Thyroid gland (tissue), 4 donors: ENCODE measurements at places on chromosomes 11 and 22. TPM values are rescaled to one million over a fixed set of nuclear protein-coding genes. Genes with fewer than 3 reads are reported as not detected.

TLCD5 gene
- total RNA-seq, result 12.5 TPM

GLYATL2 gene
- not detected for total RNA-seq

THY1 gene
- total RNA-seq, result 14.1 TPM

TRIM6 gene
- 8.9 TPM for total RNA-seq

TUB gene
- 21.9 TPM for total RNA-seq

JAM3 gene
- 15.5 TPM for total RNA-seq

ADM gene
- 8.0 TPM for total RNA-seq

SWAP70 gene
- total RNA-seq, result 46.1 TPM

SAA2 gene
- total RNA-seq, result not detected

SCUBE1 gene
- total RNA-seq, result 3.5 TPM

GALNT18 gene
- 60.7 TPM for total RNA-seq

BTBD18 gene
- not detected for total RNA-seq

DNA sequence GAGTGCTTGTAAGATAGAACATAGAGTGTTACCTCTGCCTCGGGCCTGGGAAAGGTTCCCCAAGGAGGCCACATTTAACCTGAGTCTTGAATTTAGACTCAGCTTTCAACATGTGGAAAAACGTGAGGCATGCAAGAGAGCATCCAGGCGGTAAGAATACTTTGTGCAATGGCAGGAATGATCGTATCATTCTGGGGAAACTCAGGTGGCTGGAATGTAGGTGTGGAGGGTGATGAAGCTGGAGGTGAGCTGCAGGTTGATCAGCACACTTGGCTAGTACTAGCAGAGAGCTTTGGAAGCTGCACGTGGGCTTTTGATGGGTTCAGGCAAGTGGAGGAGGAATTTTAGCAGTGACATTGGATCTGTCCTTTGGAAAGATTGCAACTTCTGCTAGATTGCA, 270.3 kb upstream of the RAG2 start:
- H3K36me3 ChIP-seq, result no peaks in the 10 kb centered on the region
- H3K27me3 ChIP-seq, result no peaks in the 10 kb centered on the region
- H3K4me3 ChIP-seq, result no peak overlapping the region
- DNase-seq, result no peak
- H3K4me1 ChIP-seq, result no peaks in the 10 kb centered on the region

- peaks cover 59% of the 10 kb centered on the region for H3K4me1 ChIP-seq
- peaks cover 4% of the 10 kb centered on the region for H3K36me3 ChIP-seq
- H3K27ac ChIP-seq, result no peak overlapping the region
- H3K27me3 ChIP-seq, result no peaks in the 10 kb centered on the region
- no peak for DNase-seq
Observed at GRCh38 chr22:24160546-24160945, 20.7 kb upstream of the SUSD2 start.

- H3K36me3 ChIP-seq, result no peaks in the 10 kb centered on the region
- no peak overlapping the region for H3K27ac ChIP-seq
- no peaks in the 10 kb centered on the region for H3K27me3 ChIP-seq
- H3K4me1 ChIP-seq, result peaks cover 3% of the 10 kb centered on the region
- no peak overlapping the region for H3K4me3 ChIP-seq
Observed at GRCh38 chr11:99501655-99502054, 480.9 kb downstream of the CNTN5 start.

GRCh38 chr22:49622241-49623105, 205.2 kb downstream of the BRD1 start:
- no peak for DNase-seq
- H3K36me3 ChIP-seq, result no peaks in the 10 kb centered on the region
- H3K27me3 ChIP-seq, result no peaks in the 10 kb centered on the region

- DNase-seq, result no peak
- H3K27ac ChIP-seq, result no peak overlapping the region
- no peak overlapping the region for H3K4me3 ChIP-seq
- H3K36me3 ChIP-seq, result no peaks in the 10 kb centered on the region
Observed at GRCh38 chr11:103947546-103947919, 88.9 kb upstream of the DDI1 start.

GRCh38 chr11:9759519-9760192, 95.8 kb downstream of the SWAP70 start:
- peak; percentile 52 for DNase-seq
- H3K4me1 ChIP-seq, result peaks cover 20% of the 10 kb centered on the region
- no peaks in the 10 kb centered on the region for H3K36me3 ChIP-seq
- H3K4me3 ChIP-seq, result no peak overlapping the region
- peak overlapping the region; percentile 81 for H3K27ac ChIP-seq

GRCh38 chr11:1953489-1954266, 6.5 kb downstream of the MRPL23 start:
- H3K27me3 ChIP-seq, result no peaks in the 10 kb centered on the region
- no peak overlapping the region for H3K4me3 ChIP-seq
- H3K4me1 ChIP-seq, result no peaks in the 10 kb centered on the region
- no peak overlapping the region for H3K27ac ChIP-seq

GRCh38 chr11:36061471-36061870, 117.6 kb downstream of the LDLRAD3 start:
- H3K4me3 ChIP-seq, result no peak overlapping the region
- no peaks in the 10 kb centered on the region for H3K36me3 ChIP-seq
- H3K4me1 ChIP-seq, result no peaks in the 10 kb centered on the region
- H3K27ac ChIP-seq, result no peak overlapping the region
- no peaks in the 10 kb centered on the region for H3K27me3 ChIP-seq
- no peak for DNase-seq

- H3K27me3 ChIP-seq, result no peaks in the 10 kb centered on the region
- no peak overlapping the region for H3K27ac ChIP-seq
- no peaks in the 10 kb centered on the region for H3K4me1 ChIP-seq
- no peaks in the 10 kb centered on the region for H3K36me3 ChIP-seq
- H3K4me3 ChIP-seq, result no peak overlapping the region
Observed at GRCh38 chr11:118295199-118295598, 9.3 kb upstream of the CD3E start.

- H3K27me3 ChIP-seq, result no peaks in the 10 kb centered on the region
- H3K4me3 ChIP-seq, result no peak overlapping the region
- no peak overlapping the region for H3K27ac ChIP-seq
- H3K36me3 ChIP-seq, result peaks cover 38% of the 10 kb centered on the region
- no peak for DNase-seq
Observed at GRCh38 chr22:31329029-31329428, 17.1 kb downstream of the PATZ1 start.

GRCh38 chr22:50701428-50702154, 29.0 kb downstream of the SHANK3 start:
- peaks cover 20% of the 10 kb centered on the region for H3K4me1 ChIP-seq
- H3K4me3 ChIP-seq, result no peak overlapping the region
- H3K27ac ChIP-seq, result no peak overlapping the region

DNA sequence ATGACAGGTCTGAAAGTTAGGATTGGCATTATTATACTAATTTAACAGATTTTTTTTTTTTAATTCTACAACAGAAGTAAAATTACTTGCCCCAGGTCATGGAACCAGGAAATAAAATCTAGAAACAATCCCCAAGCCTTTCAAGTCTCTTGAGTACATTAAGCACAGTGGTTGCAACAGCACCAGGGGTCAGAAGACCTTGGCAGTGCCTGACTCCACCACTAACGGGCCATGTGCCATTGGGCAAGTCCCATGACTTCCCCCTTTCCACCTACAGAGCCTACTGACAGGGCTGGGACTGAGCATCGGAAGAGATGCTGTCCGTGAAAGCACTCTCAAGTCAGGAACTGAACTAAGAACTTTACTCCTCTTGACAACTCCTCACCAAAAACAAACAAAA, 98.6 kb upstream of the AKIP1 start:
- no peak overlapping the region for H3K27ac ChIP-seq
- peak; percentile 31 for DNase-seq
- H3K36me3 ChIP-seq, result no peaks in the 10 kb centered on the region
- H3K27me3 ChIP-seq, result no peaks in the 10 kb centered on the region
- H3K4me3 ChIP-seq, result no peak overlapping the region
- H3K4me1 ChIP-seq, result peaks cover 37% of the 10 kb centered on the region

DNA sequence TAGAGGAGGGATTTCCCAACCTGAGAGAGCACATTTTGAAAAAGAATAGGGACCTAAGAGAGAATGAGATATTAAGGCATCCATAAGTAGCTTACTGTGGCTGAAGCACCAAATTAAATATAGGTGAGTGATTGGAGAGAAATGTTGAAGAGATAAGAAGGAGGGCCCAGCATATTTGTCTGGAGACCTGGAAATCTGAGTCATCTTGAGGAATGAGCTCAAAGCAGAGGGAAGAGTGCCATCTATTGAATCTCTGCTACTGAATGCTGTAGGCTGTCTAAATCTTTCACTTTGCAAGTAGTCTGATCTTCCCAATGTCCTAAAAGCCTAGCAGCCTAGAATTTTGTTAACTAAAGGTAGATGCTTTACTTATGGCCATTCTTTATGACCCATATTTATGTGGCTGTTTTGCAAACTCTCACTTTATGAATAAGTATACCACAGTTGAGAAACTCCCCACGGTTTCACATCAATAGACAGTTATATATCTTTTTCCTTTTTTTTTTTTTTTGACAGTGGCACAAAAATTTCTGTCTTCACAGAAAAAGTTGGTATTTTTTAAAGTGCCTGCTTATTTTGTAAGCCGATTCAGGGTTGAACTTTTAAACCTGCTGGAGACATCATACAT, 2093.5 kb downstream of the LRRC4C start:
- H3K4me3 ChIP-seq, result no peak overlapping the region
- H3K27ac ChIP-seq, result no peak overlapping the region
- H3K4me1 ChIP-seq, result no peaks in the 10 kb centered on the region
- no peaks in the 10 kb centered on the region for H3K36me3 ChIP-seq

DNA sequence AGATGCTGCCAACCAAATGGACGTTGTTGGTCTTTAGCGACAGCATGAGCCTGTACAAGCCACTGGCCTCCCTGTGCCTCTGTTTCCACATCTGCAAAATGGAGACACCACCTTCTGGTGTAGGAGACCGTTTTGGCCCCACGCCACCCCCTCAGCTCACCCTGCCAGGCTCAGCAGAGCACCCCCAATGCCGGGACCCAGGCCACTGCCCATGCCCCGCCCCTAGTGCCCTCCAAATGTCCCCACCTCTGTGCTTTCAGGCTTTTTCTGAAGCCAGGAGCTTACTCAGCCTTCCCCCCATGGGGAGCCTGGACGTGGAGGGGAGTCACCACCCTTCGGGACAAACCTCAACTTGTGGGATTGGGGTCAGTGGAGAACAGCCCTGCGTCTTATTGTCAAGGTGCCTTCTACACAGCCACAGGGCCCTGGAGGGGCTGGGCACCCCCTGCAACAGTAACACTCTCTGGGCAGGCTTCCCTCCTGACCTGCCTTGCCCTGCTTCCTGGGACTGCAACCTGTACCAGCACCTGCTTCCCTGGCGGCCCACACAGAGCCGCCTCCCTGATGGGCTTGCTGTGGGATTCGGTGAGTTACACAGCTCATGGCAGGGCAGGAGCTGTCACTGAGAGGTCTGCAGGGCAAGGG, 24.6 kb upstream of the RTL6 start:
- DNase-seq, result no peak
- no peak overlapping the region for H3K4me3 ChIP-seq
- no peak overlapping the region for H3K27ac ChIP-seq
- no peaks in the 10 kb centered on the region for H3K27me3 ChIP-seq

DNA sequence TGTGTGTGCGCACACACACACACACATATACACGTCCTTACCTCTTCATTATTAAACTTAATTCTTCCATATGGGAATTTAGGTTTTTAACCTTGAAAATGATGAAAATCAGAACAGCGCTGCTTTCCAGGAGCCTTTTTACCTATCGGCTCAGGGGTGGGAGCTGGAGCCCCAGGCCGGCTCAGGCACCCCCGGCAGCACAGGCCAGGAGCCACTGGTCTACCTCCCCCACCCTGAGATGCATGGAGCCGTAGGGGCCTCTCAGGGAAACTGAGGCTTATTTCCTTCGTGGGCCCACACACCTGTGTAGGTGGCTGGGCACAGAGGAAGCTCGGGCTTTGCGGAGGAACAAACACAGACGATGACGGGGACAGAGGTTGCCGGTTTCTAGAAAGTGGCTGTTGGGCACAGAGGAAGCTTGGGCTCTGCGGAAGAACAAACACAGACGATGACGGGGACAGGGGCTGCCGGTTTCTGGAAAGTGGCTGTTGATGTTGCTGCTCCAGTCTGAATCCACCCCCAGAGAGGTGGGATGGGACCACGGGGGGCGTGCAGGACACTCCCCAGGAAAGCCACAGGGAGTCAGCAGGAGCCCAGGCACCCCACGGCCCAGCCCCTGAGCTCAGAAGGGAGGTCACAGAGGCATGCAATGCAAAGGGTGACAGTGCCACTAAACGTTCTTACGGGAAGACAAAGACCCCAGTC, 149.4 kb downstream of the BRD1 start:
- H3K27me3 ChIP-seq, result no peaks in the 10 kb centered on the region
- H3K36me3 ChIP-seq, result no peaks in the 10 kb centered on the region
- H3K4me1 ChIP-seq, result no peaks in the 10 kb centered on the region

GRCh38 chr11:107856981-107857517, 1.5 kb downstream of the SLC35F2 start:
- H3K4me1 ChIP-seq, result no peaks in the 10 kb centered on the region
- H3K27ac ChIP-seq, result no peak overlapping the region
- DNase-seq, result no peak
- no peaks in the 10 kb centered on the region for H3K27me3 ChIP-seq

DNA sequence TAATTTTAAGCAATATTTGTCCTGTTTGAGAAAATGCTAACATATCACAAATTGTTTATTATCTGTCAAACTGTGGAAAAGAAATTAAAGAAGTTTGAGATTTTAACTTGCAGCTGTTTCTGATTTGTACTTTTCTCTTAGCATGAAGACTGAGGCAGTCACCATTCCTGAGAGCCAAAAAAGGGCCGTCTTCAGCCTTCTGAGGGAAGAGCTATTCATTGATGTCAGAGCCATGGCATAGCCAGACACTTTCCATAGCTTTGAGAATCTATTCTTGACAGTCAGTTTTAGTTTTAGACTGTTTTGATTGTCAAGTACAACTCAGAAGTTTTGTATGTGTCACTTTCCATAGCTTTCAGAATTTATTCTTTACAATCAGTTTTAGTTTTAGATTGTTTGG, 32.1 kb downstream of the YAP1 start:
- peaks cover 59% of the 10 kb centered on the region for H3K4me1 ChIP-seq
- DNase-seq, result no peak
- H3K4me3 ChIP-seq, result no peak overlapping the region
- no peaks in the 10 kb centered on the region for H3K36me3 ChIP-seq
- no peaks in the 10 kb centered on the region for H3K27me3 ChIP-seq

GRCh38 chr11:126079621-126080124, 17.0 kb upstream of the CDON start:
- H3K4me1 ChIP-seq, result peaks cover 17% of the 10 kb centered on the region
- H3K27me3 ChIP-seq, result no peaks in the 10 kb centered on the region
- H3K4me3 ChIP-seq, result no peak overlapping the region
